Fibroblast of pulmonary artery (primary cell): ENCODE measurements at places on chromosomes 6 and 20.
A peak's percentile ranks its signal among the peaks of the same experiment; 100 is the strongest.

DNA sequence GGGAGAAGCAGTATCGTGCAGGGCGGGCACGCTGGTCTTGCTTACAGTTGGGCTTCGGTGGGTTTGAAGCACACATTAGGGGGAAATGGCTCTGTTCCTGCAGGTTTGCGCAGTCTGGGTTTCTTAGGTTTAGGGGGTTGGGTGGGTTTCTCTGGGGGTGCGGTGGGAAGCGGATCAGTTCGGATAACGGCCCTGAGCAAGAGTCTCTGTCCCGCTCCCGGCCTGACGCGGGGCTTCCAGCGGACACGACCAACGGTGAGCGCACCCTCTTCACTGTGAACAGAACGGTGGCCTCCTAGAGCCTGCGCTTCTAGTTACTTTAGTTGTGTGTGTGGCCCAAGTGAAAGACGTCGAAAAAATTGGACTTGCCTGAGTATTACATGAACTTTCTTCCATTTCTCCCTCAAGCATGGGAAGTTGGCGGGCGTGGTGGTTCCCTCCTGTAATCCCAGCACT is 635 bp upstream of the ELOVL2 start:
- DNase-seq = no peak

GRCh38 chr6:36368421-36368820 is 19.0 kb downstream of the ETV7 start:
- no peak for DNase-seq

DNA sequence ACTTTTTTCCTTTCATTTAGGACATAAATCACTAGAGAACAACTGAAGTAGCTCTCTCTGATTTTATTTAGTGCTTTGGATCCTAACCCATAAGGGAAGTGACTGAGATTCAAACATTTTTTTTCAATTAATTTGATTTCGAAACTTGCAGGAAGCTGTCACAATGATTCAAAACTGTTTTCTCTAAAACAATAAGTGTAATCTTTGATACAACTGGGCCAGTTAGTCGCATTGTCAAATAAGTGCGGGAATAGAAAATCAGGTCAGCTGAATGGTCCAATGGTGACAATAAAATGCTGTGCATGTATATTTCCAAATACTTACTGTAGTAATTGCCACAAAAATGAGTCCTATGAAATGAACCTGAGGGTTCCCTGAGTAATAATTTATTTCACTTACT is 930.8 kb downstream of the TFAP2A start:
- peak; percentile 65 for DNase-seq

GRCh38 chr6:71855406-71855805 is 30.9 kb upstream of the RIMS1 start:
- DNase-seq = no peak

- no peak for DNase-seq
Observed at GRCh38 chr20:18377896-18378481, 88.8 kb downstream of the DZANK1 start.

- DNase-seq = no peak
Observed at GRCh38 chr6:5677219-5678000, 329.3 kb downstream of the NRN1 start.

DNA sequence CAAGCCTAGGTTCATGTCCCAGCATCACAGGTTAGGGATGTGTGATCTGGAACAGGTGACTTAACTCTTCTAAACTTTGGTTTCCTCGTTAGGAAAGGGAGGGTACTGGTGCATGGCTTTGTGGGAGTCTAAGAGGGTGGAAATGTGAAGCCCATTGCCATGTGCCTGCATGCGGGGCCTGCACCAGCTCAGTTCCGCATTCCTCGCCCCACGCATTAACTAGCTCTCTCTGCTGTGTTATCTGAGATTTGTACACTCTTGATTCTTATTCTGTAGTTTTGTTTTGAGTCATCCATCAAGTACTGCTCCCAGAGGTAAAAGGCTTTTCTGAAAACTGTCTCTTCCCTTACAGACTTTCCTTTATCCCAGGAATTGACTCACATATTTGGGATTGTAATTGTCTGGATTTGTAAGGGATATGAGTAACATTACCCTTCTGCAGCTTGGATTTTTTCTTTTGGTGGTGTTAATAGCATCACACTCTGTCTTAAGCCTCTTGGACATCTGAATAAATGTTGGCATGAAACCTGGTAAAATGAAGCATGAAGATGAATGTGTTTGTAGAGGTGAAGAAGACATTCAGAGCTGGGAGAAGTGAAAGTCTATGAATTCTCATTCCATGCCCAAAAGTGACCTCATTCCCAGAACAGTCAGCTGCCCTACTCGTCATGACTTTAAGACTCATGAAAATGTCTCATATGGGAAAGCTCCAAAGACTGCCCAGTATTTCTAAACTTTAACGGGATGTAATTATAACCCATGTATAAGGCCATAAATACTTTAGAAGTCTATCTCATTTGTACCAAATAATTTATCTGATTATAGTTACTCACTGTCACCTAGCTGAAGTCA is 357.3 kb downstream of the FOXA2 start:
- DNase-seq = no peak

DNA sequence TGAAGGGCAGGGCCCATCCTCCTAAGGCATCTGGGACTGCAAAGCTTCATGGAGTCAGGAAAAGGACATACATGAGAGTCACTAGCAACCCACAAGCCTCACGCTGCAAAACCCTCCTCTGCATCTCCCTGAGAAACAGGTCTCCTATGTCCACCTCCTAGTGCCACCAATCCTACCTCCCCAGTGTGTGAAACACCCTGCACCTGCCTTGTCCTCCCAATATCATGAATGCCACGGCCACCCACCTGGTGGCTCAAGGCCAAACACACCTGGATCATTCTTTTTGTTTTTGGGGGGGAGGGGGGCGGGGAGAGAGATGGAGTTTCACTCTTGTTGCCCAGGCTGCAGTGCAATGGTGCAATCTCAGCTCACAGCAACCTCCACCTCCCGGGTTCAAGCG is 90.5 kb downstream of the ZMYND8 start:
- DNase-seq = no peak

GRCh38 chr6:20827798-20828197 is 293.5 kb downstream of the CDKAL1 start:
- peak; percentile 95 for DNase-seq

GRCh38 chr20:37907677-37908401 is 4.9 kb downstream of the VSTM2L start:
- peak; percentile 73 for DNase-seq

- DNase-seq = no peak
Observed at GRCh38 chr6:166752928-166753721, 126.1 kb upstream of the RPS6KA2 start.

DNA sequence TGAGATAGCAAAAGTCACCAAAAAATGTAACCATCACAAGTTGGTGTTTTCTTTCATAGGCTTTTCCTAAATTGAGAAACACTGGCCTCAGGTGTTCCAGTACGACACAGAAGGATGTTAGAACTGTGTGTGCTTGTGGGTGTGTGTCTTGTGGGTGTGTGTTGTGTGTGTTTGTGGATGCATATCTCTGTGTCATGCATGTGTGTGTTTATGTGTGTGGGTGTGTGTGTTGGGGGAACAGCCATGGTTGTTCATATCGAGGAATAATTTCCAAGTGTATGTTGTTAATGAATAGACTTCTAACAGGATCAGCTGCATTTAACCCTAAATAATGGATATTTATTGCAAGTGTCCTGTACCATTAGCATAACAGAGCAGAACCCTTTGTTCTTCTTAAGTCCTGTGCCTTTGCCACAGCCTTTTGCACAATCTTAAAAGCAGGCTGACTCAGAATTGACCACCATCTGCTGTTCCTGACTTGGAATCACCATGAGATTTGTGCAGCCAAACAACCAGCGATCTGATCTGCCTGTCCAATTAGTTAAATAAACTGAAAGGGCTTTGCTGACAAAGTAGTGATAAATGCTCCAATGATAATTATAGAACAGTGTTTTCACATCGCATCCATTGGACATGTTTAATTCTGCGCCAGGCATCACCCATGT is 7.6 kb downstream of the CD93 start:
- peak; percentile 76 for DNase-seq
